ENCODE measurements at places on chromosomes 5 and 9.

GRCh38 chr9:97979788-97980478 is 3.2 kb upstream of the ANP32B start:
- DNase-seq, result no peak

- DNase-seq, result no peak
Measured at GRCh38 chr5:166582416-166582815, 1709.0 kb upstream of the WWC1 start.

- no peak for DNase-seq
Measured at GRCh38 chr9:92989561-92989960, 42.2 kb downstream of the FGD3 start.

GRCh38 chr9:110255463-110256379 is 586 bp downstream of the TXN start:
- DNase-seq, result peak; percentile 60

GRCh38 chr9:129223551-129224208 is 45.6 kb upstream of the IER5L start:
- DNase-seq, result no peak

- DNase-seq, result no peak
Measured at GRCh38 chr9:20395651-20396050, 226.6 kb downstream of the MLLT3 start.

- no peak for DNase-seq
Measured at GRCh38 chr9:124017929-124018729, 6.6 kb downstream of the LHX2 start.

All from head of caudate nucleus (tissue), 42 donors.